Daoy (cell line): ENCODE measurements at places on chromosomes 4 and X.

- no peak for DNase-seq
Observed at GRCh38 chrX:48784726-48785125, 1.7 kb upstream of the GATA1 start.

DNA sequence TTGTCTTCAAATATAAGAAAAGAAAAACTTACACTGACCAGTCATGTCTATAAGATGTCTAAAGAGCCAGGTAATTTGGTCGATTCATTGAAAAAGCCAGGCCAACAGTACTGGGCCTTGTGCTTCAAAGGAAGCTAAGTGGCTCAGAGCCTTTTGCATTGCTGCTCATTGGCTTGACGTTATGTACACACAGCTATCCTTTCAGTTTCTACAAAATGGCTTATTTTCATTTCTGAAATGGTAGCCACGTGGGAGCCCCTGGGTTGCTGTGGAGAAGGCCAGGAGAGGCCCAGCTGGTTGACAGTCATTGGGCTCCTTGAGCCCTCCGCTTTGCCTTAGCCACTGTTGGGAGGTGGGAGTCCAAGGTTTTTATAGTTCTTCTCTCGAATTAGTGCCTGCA is 199.1 kb upstream of the CXorf66 start:
- DNase-seq, result no peak

GRCh38 chr4:137387924-137388323 is 144.4 kb downstream of the PCDH18 start:
- peak; percentile 25 for DNase-seq

- DNase-seq, result peak; percentile 36
Observed at GRCh38 chr4:41213625-41214135, 662 bp downstream of the APBB2 start.

- DNase-seq, result no peak
Observed at GRCh38 chr4:183936047-183936446, 30.9 kb downstream of the STOX2 start.

- DNase-seq, result no peak
Observed at GRCh38 chr4:47720787-47721186, 117.1 kb downstream of the CORIN start.

- DNase-seq, result peak; percentile 12
Observed at GRCh38 chrX:140149761-140150160, 184.4 kb upstream of the CXorf66 start.

DNA sequence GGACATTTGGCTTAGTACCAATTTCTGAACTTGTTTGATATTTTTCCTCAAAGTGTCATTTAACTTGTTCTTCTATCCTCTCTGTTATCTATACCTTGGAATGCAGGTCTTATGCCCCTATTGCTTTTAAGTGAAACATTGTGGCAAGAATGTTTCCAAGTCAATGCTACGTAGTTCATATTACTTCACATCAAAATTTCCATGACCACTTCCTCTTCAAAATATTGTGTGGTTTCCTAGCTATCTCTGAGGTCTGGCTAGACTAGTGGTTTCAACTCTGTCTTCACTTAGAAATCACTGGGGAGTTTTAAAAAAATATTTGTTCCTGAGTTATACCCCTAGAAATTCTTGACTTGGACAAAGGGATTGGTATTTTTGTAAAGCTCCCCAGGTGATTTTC is 20.2 kb upstream of the RASGEF1B start:
- no peak for DNase-seq
